Smooth muscle cell of trachea (primary cell): ENCODE measurements at places on chromosomes 11 and 22. TPM values are rescaled to one million over a fixed set of nuclear protein-coding genes. Genes with fewer than 3 reads are reported as not detected.

SLC5A4 gene
- total RNA-seq: under 0.01 TPM in 1 of 2 replicates, not detected in the other

APOA4 gene
- total RNA-seq: not detected in 2 replicates

TCIRG1 gene
- total RNA-seq: 82.0 and 99.9 TPM in 2 replicates

WDR74 gene
- total RNA-seq: 26.3 and 48.0 TPM in 2 replicates

TMEM86A gene
- under 0.01 and 0.83 TPM in 2 replicates for total RNA-seq

APOL4 gene
- total RNA-seq: 1.3 and 3.9 TPM in 2 replicates

PDGFB gene
- 0.29 TPM in 1 of 2 replicates, not detected in the other for total RNA-seq

PPFIA1 gene
- total RNA-seq: 30.5 and 39.2 TPM in 2 replicates

HSD17B12 gene
- total RNA-seq: 59.9 and 93.8 TPM in 2 replicates

LARGE1 gene
- total RNA-seq: 21.4 and 38.2 TPM in 2 replicates

C22orf31 gene
- 0.15 TPM in 1 of 2 replicates, not detected in the other for total RNA-seq

CALCA gene
- total RNA-seq: not detected in 2 replicates

IGF2 gene
- total RNA-seq: under 0.01 and 2.6 TPM in 2 replicates
